ENCODE measurements at places on chromosomes 4 and X. TPM values are rescaled to one million over a fixed set of nuclear protein-coding genes. Genes with fewer than 3 reads are reported as not detected.

The GAGE12C gene
- total RNA-seq: not detected

The TLR1 gene
- total RNA-seq: 2.0 TPM

The CCDC110 gene
- 0.41 TPM for total RNA-seq

The CYTL1 gene
- 0.82 TPM for total RNA-seq

The FRG2 gene
- total RNA-seq: not detected

The PDK3 gene
- total RNA-seq: 7.3 TPM

The SOX3 gene
- 2.4 TPM for total RNA-seq

The AWAT2 gene
- not detected for total RNA-seq

The COQ2 gene
- total RNA-seq: 14.7 TPM

The CXCL11 gene
- not detected for total RNA-seq

The GAGE13 gene
- not detected for total RNA-seq

The KANTR gene
- 22.8 TPM for total RNA-seq

The PABPC1L2A gene
- total RNA-seq: 1.6 TPM

The RBM46 gene
- not detected for total RNA-seq

The ETDC gene
- not detected for total RNA-seq

The TEX11 gene
- total RNA-seq: not detected

All from frontal cortex (tissue), 4 donors.